Foreskin fibroblast (primary cell): ENCODE measurements at places on chromosomes 1 and 21.

GRCh38 chr21:39954570-39954969 is 87.3 kb downstream of the PCP4 start:
- no peak for DNase-seq

GRCh38 chr1:225937048-225937968 is 3.7 kb downstream of the LEFTY2 start:
- no peak for DNase-seq

GRCh38 chr1:209805875-209806760 is at the start of gene IRF6:
TSS of gene IRF6 (minus strand) at chr1:209806142. CDS start at chr1:209801413, 4,729 bp downstream.
- DNase-seq: peak; percentile 82

DNA sequence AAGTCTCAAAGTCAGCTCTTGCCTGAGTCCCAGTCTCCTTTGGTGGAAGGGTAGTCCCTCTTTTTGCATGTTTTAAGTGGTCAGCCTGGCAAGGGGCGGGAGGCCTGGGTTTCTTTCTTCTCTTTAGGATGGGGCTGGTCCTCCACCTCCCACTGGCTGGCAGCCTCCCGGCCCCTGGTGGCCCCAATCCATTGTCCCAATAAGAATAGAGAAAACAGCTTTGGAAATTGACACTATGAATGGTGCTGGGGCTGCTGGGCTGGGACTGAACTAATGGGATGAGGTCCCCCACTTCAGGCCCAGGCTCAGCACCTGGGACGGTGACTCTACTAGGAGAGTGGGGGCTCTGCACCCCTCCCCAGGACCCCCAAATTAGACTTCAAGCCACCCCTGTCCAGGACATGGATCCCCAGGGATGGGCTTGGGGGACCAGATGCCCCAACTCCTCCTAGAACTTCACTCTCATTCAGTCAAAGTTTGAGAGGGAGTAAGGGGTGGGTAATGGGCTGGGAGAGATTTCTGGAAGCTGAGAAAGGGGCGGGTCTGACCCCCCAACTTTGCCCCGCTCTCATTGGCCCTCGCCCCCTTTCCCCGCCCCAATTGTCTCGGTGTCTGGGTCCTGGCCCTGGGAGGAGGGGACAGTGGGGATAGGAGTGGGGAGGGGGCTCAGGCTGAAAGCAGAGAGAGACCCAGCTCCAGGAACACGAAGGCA is 18.2 kb downstream of the SLC27A3 start:
- no peak for DNase-seq

DNA sequence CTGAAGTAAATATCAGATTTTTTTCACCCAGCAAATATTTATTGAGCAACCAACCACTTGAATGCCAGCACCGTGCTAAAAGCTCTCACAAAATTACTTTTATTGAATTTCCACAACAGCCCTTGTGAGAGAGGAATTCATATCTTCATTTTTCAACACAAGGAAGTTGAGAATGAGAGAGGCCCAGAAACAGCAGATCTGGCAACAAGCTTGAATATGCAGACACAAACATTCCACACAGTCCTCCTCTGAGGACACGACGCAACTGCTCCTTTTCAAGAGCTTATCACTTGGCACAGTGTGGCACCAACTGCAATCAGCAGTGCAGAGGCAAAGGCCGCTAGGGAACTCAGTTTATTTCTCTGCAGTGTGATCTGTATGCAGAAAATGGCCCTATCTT is 32.2 kb upstream of the IFNAR2 start:
- no peak for DNase-seq

DNA sequence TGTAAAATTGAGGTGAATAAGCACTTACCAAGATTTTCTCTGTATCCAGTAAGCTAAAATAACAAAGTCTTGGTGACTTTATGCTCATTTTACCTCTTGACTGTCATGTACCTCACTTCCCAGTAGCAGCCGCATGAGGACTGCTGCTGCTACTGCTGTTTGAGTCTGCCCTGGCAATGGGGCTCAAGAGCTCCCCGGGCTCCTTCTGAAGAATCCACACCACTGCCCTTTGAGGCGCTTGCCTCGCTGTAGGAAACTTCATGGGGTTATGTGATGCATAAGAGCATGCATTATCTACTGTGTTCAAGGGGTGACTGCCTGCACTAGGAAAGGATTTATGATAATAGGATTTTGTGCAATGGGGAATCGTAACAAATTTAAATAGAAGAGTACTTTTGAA is 113.5 kb downstream of the NTNG1 start:
- no peak for DNase-seq

GRCh38 chr1:2476061-2476999 is at the start of gene PLCH2:
TSS of gene PLCH2 (plus strand) at chr1:2476289. CDS start at chr1:2476589, 300 bp downstream.
- DNase-seq: no peak

DNA sequence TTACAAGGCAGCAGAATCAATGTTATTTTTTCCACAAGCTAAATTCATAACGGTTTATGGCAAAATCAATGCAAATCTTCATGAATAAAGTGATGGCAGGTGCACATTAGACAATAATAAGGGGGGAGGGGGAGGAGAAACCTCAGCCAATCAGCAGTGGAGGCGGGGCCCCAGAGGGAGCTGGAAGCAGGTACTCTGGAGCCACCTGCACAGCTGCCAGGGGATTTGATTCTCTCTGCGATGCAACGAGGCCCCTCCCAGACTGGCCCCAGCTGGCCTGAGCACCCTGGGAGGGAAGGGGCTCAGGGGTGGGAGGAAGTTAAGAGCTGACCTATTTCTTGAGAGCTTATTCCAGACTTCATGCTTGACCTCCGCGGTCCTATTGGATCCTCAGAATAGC is 127.8 kb upstream of the IGSF21 start:
- no peak for DNase-seq
